ENCODE measurements at places on chromosomes 3 and 15. TPM values are rescaled to one million over a fixed set of nuclear protein-coding genes. Genes with fewer than 3 reads are reported as not detected.

The RAD51 gene
- total RNA-seq, result 4.0 TPM

The PRRT3 gene
- 2.6 TPM for total RNA-seq

The FBXO40 gene
- not detected for total RNA-seq

The TMA7 gene
- total RNA-seq, result 170 TPM

The C3orf20 gene
- total RNA-seq, result not detected

The GLDN gene
- 0.37 TPM for total RNA-seq

The ZCWPW2 gene
- not detected for total RNA-seq

The TICRR gene
- 6.2 TPM for total RNA-seq

The PTH1R gene
- total RNA-seq, result 1.1 TPM

The SLC28A1 gene
- not detected for total RNA-seq

The PAQR9 gene
- total RNA-seq, result 0.20 TPM

The CATSPER2 gene
- total RNA-seq, result 0.39 TPM

The OR5K3 gene
- not detected for total RNA-seq

The TMEM62 gene
- 11.0 TPM for total RNA-seq

The LAMB2 gene
- total RNA-seq, result 193 TPM

The LSAMP gene
- under 0.01 TPM for total RNA-seq

The OCA2 gene
- under 0.01 TPM for total RNA-seq

The EFCC1 gene
- not detected for total RNA-seq

The IQCF5 gene
- total RNA-seq, result not detected

The GOLGA6L9 gene
- total RNA-seq, result 0.37 TPM

The CAPN3 gene
- 1.5 TPM for total RNA-seq

The CIB2 gene
- under 0.01 TPM for total RNA-seq

The ANKUB1 gene
- total RNA-seq, result not detected

The CDHR4 gene
- not detected for total RNA-seq

The TAGLN3 gene
- total RNA-seq, result not detected

The WNT5A gene
- total RNA-seq, result 7.0 TPM

The SLCO2A1 gene
- total RNA-seq, result under 0.01 TPM

The C2CD4B gene
- not detected for total RNA-seq

The SLC2A2 gene
- total RNA-seq, result not detected

The CHRM5 gene
- not detected for total RNA-seq

The SIDT1 gene
- under 0.01 TPM for total RNA-seq

The CLCN2 gene
- 5.5 TPM for total RNA-seq

The KIF15 gene
- total RNA-seq, result 10.7 TPM

The ZMYND10 gene
- total RNA-seq, result 0.20 TPM

The BCL2A1 gene
- 0.20 TPM for total RNA-seq

The CADPS gene
- under 0.01 TPM for total RNA-seq

The WDR93 gene
- total RNA-seq, result not detected

The ZIC1 gene
- total RNA-seq, result 21.7 TPM

The TGM5 gene
- not detected for total RNA-seq

The CASR gene
- total RNA-seq, result not detected

The OR5K2 gene
- not detected for total RNA-seq

The CACNA2D2 gene
- total RNA-seq, result not detected

The NANOGP8 gene
- total RNA-seq, result 0.73 TPM

The GOLGA8G gene
- total RNA-seq, result not detected

The IL17RC gene
- 84.5 TPM for total RNA-seq

The LMOD3 gene
- total RNA-seq, result not detected

The TNFAIP8L3 gene
- 21.5 TPM for total RNA-seq

The CDC25A gene
- 18.6 TPM for total RNA-seq

The CYP1A1 gene
- 0.37 TPM for total RNA-seq

The COL6A5 gene
- total RNA-seq, result not detected

The GREM1 gene
- 2.2 TPM for total RNA-seq

The CYP11A1 gene
- 1.8 TPM for total RNA-seq

The CHRNA7 gene
- under 0.01 TPM for total RNA-seq

The AMOTL2 gene
- 25.7 TPM for total RNA-seq

The FRMD5 gene
- total RNA-seq, result under 0.01 TPM
